Ureter (tissue), 1 donor: ENCODE measurements at places on chromosomes 11 and 22.

- no peak for DNase-seq
Observed at GRCh38 chr11:13862845-13863392, 99.6 kb upstream of the SPON1 start.

DNA sequence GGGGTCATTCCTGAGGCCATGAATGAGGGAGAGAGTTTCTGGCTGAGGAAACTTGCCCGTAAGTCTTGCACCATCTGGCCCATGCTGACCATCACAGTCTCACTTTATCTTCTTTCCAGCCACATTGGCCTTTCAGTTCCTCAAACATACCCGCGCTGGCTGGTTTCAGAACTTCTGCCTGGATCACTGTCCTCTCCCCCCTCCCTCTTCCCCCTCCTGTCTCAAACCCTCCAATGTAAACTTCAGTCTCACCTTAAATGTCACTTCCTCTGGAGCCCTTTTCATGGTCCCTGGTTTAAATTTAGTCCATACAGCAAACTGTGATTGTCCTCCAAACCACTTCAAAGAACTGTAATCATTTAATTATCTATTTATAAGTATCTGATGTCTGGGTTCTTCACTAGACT is 3.7 kb upstream of the TMEM109 start:
- DNase-seq = no peak

GRCh38 chr11:93728792-93729128 is 12.5 kb downstream of the TAF1D start:
- no peak for DNase-seq

DNA sequence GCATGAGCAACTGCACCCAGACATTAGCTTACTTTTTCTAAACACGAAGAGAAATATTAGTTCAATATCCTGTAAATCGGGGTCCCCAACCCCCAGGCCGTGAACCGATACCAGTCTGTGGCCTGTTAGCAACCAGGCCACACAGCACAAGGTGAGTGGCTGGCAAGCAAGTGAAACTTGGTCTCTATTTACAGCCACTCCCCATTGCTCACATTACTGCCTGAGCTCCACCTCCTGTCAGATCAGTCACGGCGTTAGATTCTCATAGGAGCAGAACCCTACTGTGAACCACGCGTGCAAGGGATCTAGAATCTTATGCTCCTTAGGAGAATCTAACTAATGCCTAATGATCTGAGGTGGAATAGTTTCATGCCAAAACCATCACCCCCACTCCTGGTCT is 27.8 kb upstream of the DEPDC7 start:
- no peak for DNase-seq

DNA sequence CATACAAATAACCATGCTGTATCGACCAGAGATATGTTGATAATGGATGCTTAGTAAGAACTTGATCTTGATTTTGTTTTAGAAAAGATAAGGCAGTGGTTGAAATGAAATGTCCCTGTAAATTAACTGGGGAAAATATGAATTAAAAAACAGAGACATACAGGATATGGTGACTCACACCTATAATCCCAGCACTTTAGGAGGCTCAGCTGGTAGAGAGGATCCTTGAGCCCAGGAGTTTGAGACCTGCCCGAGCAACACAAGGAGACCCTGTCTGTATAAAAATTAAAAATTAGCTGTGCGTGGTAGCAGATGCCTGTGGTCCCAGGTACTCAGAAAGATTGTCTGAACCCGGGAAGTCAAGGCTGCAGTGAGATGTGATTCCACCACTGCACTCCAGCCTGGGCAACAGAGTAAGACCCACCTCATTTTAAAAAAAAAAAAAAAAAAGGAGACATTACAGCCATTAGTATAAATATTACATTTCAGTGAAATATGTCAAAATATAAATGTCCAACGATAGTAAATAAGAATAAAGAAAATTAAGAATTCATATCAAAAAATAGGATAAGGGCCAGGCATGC is 4.6 kb downstream of the PICALM start:
- no peak for DNase-seq

DNA sequence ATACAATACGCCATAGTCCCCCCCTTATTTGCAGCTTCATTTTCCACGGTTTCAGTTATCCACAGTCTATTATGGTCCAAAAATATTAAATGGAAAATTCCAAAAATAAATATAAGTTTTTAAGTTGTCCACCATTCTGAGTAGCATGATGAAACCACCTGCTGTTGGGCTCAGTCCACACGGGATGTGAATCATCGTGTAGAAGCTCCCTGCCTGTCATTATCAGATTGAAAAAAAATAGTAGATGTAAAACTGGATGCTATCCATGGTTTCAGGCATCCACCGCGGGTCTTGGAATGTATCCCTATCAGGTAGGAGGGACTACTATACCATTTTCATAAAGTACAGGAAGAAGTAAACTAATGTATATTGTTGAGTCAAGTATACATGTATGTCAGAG is 127.4 kb downstream of the TTC17 start:
- DNase-seq = no peak

- DNase-seq = peak; percentile 63
Observed at GRCh38 chr22:30290342-30291057, 1.2 kb upstream of the CASTOR1 start.

DNA sequence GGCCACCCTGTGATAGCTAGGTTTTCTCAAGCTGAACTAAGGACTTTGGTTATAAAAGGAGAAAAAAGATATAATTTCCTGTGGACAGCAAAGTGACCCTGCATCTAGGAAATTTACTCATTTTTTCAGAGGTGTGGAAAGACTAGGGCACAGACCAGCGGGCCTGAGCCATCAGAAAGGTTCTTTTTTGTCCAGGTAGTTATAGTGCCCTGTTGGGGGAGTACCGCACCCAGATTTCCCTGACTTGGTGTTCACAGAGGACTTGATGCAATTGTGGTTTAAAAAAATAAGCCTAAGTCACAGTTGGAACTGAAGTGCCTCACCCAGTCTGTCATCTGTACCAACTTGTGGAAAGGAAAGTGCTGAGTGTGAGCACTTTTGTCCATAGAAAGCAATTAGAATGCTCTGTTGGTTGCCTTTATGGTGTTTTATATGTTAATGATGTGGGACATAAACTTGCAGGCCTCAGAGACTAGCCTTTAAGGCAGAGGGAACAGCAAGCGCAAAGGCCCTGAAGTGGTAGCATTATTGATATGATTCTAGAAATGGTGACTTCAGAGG is 3.1 kb downstream of the SYT9 start:
- DNase-seq = no peak

DNA sequence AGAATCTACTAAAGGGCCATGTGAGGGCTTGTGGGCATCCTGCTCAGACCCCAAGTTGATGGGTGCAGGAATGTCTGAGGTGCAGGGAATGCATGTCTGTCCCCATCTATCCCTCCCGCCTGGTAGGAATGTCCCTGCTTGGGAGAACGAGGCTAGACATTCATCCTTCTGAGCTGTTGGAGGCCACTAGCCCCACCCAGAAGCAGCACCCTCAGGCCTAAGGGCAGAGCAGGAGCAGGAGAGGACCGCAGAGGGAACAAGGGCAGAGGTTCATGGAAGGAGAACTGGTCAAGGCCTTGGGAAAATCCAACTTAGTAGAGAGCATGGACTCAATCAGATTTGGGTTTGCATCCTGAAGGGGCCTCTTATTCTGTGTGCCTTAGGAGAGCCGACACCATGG is 22.1 kb upstream of the LMO1 start:
- no peak for DNase-seq

- DNase-seq = no peak
Observed at GRCh38 chr11:130180896-130181294, 21.3 kb downstream of the ST14 start.

DNA sequence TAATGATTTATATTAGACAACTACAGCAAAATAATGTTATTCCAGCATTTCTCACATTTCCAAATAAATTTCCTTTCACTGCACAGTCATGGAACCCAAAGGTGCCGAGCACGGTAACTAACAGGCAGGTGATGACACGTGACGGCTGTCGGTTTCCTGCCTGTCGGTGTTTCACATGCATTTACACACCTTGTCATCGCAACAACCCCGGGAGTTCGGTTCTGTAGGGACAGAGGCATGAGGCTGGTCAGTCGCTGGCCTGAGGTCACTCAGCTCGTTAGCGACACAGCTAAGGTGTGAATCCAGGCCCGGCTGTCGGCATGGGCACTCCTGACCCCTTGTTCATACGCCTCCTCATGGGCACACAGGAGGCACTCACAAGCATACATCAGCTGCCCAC is 9.9 kb downstream of the DNAL4 start:
- no peak for DNase-seq

DNA sequence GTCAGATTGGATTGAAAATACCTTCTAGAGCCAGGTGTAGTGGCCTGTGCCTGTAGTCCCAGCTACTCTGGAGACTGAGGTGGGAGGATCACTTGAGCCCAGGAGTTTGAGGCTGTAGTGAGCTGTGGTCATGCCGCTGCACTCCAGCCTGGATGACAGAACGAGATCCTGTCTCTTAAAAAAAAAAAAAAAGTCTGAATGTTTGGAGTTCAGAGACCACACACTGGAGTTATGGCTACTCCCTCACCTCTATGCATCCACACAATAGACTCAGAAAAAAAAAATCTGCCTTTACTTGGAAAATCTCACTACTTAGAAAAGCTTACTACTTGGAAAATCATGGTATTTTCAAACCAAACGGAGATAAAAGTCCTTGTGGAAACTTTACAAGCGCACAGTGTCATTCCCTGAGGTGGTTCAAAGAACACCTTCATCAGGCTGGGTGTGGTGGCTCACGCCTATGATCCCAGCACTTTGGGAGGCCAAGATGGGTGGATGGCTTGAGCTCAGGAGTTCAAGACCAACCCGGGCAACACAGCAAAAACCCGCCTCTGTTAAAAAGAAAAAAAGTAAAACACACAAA is 63.9 kb upstream of the PICALM start:
- no peak for DNase-seq

- no peak for DNase-seq
Observed at GRCh38 chr11:43833657-43834073, 47.0 kb upstream of the ALKBH3 start.

GRCh38 chr22:29701155-29701999 is 18.4 kb upstream of the CABP7 start:
- DNase-seq = no peak

- no peak for DNase-seq
Observed at GRCh38 chr22:20239676-20240446, 28.3 kb downstream of the RTN4R start.

GRCh38 chr22:43820651-43821305 is 8.7 kb upstream of the EFCAB6 start:
- no peak for DNase-seq

DNA sequence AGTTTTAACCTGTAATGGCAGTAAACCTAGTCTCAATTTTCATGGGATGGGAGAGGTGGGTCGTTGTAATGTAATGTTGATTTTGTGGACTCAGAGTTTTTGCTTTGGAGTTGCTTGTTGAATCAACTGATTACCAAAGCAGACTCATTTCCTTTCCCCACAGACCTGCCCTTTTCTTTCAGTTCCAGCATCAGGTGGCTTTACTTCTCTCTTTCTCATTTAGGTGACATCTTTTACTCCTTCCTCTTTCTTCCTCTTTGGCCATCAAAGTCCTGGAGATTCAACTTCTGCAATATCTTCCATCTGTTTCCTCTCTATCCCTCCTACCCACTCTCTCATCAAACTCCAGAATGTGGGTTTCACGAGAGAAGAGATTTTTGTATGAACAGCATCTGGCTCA is 313.9 kb downstream of the TMEM135 start:
- DNase-seq = no peak

DNA sequence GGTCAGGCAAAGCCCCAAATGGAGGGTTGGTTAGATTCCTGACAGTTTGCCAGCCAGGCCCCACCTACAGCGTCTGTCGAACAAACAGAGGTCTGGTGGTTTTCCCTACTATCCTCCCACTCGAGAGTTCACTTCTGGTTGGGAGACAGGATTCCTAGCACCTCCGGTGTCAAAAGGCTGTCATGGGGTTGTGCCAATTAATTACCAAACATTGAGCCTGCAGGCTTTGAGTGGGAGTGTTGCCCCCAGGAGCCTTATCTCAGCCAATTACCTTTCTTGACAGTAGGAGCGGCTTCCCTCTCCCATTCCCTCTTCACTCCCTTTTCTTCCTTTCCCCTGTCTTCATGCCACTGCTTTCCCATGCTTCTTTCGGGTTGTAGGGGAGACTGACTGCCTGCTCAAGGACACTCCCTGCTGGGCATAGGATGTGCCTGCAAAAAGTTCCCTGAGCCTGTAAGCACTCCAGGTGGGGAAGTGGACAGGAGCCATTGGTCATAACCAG is 4.7 kb upstream of the TTC36 start:
- no peak for DNase-seq

- no peak for DNase-seq
Observed at GRCh38 chr11:59291228-59291627, 67.5 kb upstream of the OR5AN1 start.

- peak; percentile 84 for DNase-seq
Observed at GRCh38 chr11:66328302-66329144, 7.7 kb downstream of the RIN1 start.

DNA sequence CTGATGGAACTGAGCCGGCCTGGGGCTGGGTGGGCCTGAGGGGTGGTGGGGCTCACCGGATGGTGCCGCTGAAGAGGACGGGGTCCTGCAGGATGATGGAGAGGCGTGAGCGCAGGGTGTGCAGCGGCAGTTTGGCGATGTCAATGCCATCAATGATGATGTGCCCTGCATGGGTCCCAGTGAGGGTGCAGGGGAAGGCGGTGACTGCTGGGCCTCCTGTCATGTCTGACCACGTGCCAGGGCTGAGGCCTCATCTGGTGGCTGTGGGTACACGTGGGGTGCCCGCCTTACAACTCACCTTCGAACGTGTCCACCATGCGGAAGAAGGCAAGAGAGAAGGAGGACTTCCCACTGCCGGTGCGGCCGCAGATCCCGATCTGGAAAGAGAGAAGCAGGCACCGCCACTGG is 7.1 kb upstream of the KCNJ11 start:
- DNase-seq = no peak

- no peak for DNase-seq
Observed at GRCh38 chr22:39405346-39406085, 5.9 kb downstream of the TAB1 start.

DNA sequence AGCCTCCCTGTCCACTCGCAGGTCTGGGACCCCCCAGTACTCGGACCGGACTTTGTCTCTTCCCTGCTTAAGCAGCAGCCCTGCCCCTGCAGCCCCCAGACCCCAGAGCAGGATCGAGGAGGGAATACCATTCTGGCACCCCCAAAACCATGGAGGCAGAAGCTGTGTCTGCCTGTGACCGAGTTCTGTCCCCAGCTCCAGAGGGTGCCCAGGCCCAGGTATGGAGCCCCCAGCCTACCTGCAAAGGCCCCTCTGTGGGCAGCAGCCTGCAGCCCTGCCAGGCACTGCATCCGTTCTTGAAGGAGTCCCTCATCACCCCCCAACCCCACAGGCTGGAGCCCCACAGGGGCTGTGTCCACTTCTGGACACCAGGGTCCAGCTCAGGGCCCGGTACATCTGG is 163.8 kb downstream of the BRD1 start:
- peak; percentile 32 for DNase-seq

- DNase-seq = no peak
Observed at GRCh38 chr11:127362754-127363308, 362.3 kb upstream of the KIRREL3 start.
